Posterior vena cava (tissue), 2 donors: ENCODE measurements at places on chromosomes 2 and 18. TPM values are rescaled to one million over a fixed set of nuclear protein-coding genes. Genes with fewer than 3 reads are reported as not detected.

The FOXI3 gene
- total RNA-seq = not detected

- no peak for DNase-seq
Measured at GRCh38 chr18:34038086-34038485, 186.6 kb downstream of the NOL4 start.

DNA sequence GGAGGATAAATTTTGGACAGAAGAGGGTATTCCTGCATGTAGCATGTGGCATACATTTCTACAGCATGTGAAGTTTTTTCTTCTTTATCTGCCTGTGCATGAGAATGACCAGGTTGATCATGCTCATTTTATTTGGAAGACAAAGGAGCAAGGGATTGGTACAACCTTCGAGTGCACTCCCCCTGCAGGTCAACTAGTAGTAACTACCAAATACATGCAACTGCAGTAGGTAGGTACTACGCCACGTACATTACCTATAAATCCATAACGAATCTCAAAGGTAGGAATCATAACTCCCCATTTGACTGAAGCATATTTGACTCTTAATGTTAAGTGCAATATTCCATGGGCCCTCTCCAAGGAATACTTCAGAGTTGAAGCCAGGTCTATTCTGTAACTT lies 763.9 kb downstream of the TSN start:
- no peak for DNase-seq

DNA sequence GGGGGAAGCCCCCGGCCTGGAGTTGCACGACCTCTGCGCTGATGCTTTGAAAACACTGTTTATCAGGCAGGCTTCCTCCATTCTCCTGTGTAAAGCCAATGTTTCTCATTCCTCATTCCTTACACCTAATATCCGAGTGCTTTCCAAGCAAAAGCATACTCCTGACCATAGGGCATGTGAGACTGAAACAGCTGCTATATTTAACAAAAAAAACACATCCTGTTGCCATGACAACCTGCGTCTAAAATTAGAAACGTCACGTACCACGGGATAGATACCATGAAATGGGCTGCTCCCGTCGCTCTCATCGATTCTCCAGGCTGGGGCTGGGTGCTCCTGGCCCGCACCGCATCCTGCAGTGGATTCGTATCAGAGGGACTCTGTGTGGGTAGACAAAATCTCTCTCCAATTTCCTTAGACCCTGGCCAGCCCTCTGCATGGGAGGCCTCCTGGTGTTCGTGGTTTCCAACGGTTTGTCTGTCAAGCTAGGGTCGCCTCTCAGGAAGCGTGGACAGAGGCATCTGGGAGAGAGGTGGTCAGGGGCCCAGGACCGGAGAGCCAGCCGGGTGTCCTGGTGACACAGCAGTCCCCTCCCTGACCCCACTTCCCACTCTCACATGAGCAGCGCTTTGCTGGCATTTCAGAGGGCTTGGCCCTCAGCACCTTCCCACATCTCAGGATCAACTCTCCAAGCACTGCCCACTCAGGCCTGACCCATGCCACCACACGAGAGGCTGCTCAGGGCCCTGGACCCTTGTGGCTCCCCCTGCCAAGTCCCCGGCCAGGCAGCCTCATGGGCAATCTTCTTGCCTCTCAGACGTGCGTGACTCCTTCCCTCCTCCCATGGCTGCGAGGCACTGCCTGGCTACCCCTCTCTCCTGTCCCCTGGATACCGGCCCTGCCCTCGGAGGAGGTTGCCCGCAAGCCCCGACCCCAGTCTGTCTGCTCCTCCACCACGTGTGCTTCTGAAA lies 268.1 kb downstream of the NDUFA10 start:
- peak; percentile 69 for DNase-seq

The CDH19 gene
- 5.0 TPM for total RNA-seq

GRCh38 chr2:68832233-68832869 lies 38.8 kb downstream of the BMP10 start:
- peak; percentile 90 for DNase-seq

DNA sequence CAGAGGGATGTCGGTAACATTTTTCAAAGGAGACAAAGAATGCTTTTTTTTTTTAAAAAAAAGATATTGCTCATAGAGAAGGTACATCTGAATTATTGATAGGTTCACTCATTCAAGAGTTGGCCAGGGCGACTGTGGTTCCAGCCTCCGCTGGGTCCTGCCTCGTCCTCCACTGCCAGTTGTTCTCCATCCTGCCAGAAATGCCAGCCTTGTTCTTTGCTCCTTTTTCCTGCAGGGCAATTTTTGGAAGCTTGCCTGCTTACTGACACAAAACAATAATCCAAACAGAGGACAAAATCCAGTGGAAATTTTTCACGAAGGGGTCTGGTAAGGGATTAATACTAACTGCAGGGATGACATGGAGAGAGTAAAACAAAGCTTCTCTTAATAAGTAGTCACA lies 1113.0 kb downstream of the CBLN2 start:
- DNase-seq = no peak
